ENCODE measurements at places on chromosomes 1 and 21.

DNA sequence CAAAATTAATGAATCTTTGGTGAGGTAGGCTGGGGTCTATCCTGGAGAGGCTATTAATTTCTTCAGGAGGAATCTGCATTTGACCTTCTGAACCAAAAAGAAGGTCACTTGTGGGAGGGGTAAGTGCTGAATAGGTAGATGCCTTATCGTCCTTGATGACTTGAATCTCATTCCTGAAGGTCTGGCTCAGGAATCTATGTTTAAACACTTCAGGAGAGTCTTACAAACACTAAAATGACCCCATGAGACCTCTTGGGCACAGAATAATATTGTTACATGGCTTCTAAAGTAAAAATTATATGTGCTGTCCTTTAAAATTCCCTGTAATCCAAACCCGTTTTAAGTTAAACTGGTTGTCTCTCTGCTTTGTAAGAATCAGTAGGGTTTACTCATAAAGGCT is 55.0 kb upstream of the FGGY start:
- no peak for DNase-seq

GRCh38 chr1:150473659-150474058 is 13.6 kb upstream of the TARS2 start:
- no peak for DNase-seq

GRCh38 chr1:19076841-19077616 is 120.6 kb upstream of the IFFO2 start:
- DNase-seq: no peak

GRCh38 chr1:181180407-181181031 is 92.0 kb downstream of the IER5 start:
- DNase-seq: no peak

DNA sequence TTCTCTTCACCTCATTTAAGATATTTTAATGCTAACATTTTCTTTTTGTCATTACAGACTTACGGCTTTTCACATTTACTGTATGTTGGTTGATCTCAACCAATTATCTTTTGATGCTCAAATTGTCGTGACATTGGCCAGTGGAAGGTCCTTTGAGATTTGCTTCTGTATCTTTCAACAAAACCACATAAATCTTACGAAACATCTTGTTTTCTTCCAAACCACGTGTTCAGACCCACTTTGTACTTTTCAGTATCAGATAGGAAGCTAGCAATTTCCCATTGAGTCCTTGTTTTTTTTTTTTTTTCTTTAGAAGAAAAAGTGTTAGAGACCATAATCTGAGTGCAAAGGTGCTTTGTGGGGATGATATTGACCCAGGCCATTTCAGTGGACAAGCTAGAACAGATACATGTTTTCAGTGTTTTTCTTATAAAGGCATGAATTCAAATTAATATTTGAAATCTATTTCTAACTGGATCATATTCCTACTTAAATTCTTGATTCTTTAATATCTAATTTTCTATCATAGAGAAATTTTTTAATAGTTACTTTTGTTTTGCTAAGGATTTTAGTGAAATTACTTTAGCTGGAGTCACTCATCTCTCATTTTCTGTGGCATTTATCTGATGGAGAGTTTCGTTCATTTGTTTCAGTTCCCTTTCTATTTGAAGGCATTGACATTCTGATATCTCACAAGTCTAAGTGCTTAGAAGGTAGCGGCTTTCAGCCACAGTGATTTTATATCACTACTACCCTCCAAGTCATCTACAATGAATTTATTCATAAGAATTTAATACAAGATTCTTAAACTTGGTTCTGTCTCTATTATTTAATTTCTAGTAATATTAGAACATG is 26.7 kb downstream of the ATG4C start:
- no peak for DNase-seq
